Peyer's patch (tissue), 4 donors: ENCODE measurements at places on chromosomes 6 and 20.

DNA sequence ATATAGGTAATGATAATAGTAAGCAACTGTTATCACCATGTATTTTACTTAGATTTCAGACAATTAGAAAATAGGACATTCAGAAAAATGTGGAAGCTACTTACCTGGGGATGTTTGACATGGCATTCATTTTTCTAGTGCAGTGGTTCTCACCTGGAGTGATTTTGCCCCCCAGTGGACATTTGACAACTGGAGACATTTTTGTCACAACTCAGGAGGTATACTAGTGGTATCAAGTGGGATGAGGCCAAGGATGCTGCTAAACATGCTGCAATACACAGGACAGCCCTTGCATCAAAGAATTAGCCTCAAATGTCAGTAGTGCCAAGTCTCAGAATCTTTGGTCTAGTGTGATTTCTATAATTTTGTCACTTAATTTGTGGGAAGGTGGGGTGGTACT, 36.1 kb downstream of the NUS1 start:
- DNase-seq, result no peak

DNA sequence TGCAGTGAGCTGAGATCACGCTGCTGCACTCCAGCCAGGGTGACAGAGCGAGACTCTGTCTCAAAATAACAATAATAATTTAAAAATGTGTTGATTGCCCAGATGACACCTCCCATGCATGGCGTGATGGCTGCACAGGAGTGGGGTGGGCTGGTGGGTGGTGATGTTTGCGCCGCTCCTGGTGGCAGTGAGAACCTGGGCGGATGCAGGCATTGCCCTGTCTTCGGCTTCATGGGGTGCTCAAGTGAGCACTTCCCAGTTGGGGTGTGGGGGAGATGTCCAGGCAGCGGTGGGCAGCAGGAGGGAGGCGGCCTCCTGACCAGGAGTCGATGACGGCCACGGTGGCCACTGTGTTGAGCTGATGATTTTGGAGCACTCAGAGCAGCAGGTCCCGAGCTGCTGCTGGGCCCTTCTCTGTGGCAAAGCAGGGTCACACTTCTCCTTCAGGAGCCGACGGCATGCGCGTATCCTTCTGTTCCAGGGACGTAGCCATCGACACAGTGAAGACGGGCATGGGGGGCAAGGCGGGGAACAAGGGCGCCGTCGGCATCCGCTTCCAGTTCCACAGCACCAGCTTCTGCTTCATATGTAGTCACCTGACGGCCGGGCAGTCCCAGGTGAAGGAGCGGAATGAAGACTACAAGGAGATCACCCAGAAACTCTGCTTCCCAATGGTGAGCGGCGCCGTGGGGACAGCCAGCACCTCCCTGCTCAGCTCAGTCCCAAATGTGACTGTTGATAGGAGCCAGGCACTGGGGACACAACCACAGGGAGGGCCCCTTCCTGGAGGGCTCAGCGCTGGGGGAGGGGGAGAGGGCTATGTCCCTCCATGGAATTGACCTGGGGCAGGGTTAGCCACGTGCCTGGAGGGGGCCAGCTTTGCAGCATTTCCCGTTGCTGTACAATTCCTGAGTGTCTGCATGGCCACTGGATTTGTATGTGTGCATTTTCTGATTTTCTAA, 89.7 kb downstream of the SYNJ2 start:
- no peak for DNase-seq

- no peak for DNase-seq
Observed at GRCh38 chr6:15290962-15291704, 45.3 kb downstream of the JARID2 start.

- no peak for DNase-seq
Observed at GRCh38 chr6:21228411-21228810, 365.1 kb upstream of the SOX4 start.

- no peak for DNase-seq
Observed at GRCh38 chr20:24785141-24786110, 163.6 kb upstream of the CST7 start.

DNA sequence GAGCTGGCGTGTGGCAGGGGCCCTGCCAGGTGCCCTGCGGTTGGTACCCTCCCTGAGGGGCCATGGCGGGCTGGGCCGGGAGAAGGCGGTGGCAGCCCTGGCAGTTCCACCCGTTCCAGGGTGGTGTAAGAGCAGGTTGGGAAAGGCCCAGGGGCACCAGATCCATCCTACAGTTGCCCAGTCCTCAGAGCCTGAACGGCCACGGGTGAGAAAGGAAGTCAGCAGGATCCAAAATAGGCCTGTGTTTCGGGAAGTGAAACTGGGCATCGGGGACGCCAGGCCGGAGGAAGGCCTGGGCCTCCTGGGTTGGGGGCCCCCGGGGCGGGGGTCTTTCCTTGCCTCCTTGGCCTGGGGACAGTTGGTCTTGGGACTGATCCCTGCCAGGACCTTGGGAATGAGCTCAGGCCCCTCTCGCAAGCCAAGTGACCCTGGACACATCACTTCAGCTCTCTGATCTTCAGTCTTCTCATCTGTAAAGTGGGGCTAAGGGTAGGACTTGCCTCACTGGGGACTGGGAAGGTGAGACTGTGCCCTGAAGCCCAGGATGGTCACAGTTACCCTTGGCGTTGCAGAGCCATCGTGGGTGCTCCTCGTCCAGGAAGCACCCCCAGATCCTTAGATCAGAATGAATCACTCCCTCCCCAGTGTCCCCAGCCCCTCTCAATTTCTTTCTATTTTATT, 18.1 kb upstream of the NOL4L start:
- DNase-seq, result peak; percentile 48

DNA sequence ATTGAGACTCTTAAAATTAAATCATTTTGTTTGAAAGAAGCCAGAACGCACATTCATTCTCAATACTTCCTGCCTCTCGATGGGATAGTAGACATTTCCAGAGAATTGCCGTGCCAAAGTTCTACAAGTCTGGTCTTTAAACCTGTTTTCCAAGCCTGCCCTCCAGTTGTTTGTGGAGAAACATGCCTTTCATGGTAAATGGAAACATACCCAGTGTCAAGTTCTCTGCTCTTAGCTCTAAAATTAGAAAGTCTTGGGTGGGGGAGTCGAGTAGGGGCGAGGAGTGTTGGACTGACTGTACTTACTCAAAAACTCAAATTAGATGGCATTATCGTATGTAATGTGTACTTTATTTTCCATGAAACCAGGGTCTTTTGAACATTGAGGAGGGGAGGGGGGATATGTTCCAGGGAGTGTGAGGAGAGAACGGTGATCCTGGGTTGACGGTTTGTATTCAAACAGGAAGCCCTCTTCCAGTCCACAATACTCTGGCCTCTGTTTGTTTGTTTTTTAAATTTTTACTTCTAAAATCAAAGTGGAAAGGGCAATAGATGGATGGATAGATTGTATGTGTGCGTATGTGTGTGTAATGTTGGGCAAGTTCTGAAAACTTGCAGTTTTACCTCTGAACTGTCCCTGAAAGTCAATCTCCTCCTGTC, 106.8 kb upstream of the ARMC2 start:
- no peak for DNase-seq

DNA sequence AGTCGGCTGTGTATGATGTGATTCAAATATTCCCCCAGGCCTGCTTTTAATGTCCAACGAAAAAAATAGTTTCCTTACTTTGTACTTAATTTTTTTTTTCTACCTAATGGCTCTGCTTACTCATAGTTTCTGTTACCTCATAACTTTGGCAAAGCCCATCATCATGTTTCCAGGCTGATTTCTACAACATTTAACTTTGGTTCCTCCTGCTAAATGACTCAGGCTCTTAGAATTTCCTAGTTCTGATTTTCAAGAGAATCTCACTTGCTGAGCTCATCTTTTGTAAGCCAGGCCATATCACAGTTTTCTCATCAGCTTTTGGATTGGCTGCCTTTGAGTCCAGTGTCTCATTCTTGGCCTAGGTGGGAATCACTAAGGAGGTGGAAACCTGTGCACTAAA, 323.1 kb downstream of the HDGFL1 start:
- no peak for DNase-seq
